Tibial nerve (tissue), 4 donors: ENCODE measurements at places on chromosomes 12 and 14. TPM values are rescaled to one million over a fixed set of nuclear protein-coding genes. Genes with fewer than 3 reads are reported as not detected.

DNA sequence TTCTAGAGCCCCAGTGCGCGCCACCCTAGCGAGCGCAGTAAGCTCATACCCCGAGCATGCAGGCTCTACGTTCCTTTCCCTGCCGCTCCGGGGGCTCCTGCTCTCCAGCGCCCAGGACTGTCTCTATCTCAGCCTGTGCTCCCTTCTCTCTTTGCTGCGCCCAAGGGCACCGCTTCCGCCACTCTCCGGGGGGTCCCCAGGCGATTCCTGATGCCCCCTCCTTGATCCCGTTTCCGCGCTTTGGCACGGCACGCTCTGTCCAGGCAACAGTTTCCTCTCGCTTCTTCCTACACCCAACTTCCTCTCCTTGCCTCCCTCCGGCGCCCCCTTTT is 791 bp downstream of the TMEM233 start:
- no peak overlapping the region for H3K27ac ChIP-seq
- H3K4me1 ChIP-seq, result no peaks in the 10 kb centered on the region
- H3K27me3 ChIP-seq, result peaks cover 21% of the 10 kb centered on the region
- no peak overlapping the region for H3K4me3 ChIP-seq
- DNase-seq, result no peak
- no peaks in the 10 kb centered on the region for H3K36me3 ChIP-seq

GRCh38 chr14:70525691-70526090 is 9.1 kb downstream of the ADAM20 start:
- H3K27ac ChIP-seq, result no peak overlapping the region
- H3K4me3 ChIP-seq, result no peak overlapping the region
- no peaks in the 10 kb centered on the region for H3K27me3 ChIP-seq

DNA sequence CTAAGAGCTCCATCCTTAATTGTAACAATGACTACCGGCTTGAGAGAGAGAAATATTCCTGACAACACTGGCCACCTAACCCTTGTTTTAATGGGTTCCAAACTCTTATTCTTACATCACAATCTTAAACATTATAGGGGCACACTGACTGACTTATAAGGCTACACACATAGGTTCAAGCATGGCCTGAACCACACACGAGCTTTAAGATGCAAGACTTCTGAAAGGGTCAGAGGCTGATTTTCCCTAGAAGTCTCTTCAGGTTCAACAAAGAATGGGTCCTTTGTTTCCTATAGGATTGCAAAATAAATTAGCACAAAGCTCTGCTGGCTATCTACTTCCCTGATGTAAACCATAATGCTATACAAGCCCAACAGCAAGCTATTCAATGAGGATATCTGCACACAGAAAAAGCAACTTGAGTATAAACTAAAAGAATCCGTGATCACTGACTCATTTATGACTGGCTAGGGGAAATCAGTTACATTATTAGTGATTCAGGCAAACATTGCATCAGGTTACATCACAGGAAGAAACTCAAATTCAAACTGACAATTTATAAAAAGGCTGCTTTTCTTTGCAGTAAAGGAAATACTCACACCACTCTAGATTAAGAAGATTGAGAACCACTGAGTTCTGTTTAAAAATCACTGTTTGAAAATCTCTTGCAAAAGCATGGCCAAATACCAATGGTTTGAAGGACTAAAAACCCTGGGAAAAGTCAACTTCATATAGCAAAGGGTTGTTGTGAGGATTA is 8.5 kb downstream of the BTG1 start:
- H3K4me1 ChIP-seq, result peaks cover 51% of the 10 kb centered on the region
- H3K4me3 ChIP-seq, result peak overlapping the region; percentile 97
- peaks cover 6% of the 10 kb centered on the region for H3K36me3 ChIP-seq
- H3K27ac ChIP-seq, result peak overlapping the region; percentile 100

- H3K4me3 ChIP-seq, result no peak overlapping the region
- DNase-seq, result no peak
- no peaks in the 10 kb centered on the region for H3K27me3 ChIP-seq
- no peak overlapping the region for H3K27ac ChIP-seq
- no peaks in the 10 kb centered on the region for H3K36me3 ChIP-seq
- H3K4me1 ChIP-seq, result no peaks in the 10 kb centered on the region
These were observed 395.3 kb downstream of the DPF3 start for GRCh38 chr14:72498646-72499045.

- DNase-seq, result no peak
- peak overlapping the region; percentile 100 for H3K27ac ChIP-seq
- no peak overlapping the region for H3K4me3 ChIP-seq
These were observed 51.8 kb downstream of the PPP2R5C start for GRCh38 chr14:101813171-101813759.

GRCh38 chr14:70052990-70053389 is 135.8 kb downstream of the SLC8A3 start:
- H3K27ac ChIP-seq, result no peak overlapping the region
- H3K27me3 ChIP-seq, result no peaks in the 10 kb centered on the region
- H3K4me1 ChIP-seq, result no peaks in the 10 kb centered on the region
- H3K4me3 ChIP-seq, result no peak overlapping the region
- no peaks in the 10 kb centered on the region for H3K36me3 ChIP-seq

GRCh38 chr14:21268617-21269251 is 508 bp downstream of the HNRNPC start:
- peak overlapping the region; percentile 93 for H3K27ac ChIP-seq
- peak overlapping the region; percentile 68 for H3K4me3 ChIP-seq
- no peaks in the 10 kb centered on the region for H3K27me3 ChIP-seq
- H3K36me3 ChIP-seq, result no peaks in the 10 kb centered on the region
- H3K4me1 ChIP-seq, result peaks cover 55% of the 10 kb centered on the region

GRCh38 chr12:13250416-13250815 is 53.9 kb downstream of the EMP1 start:
- H3K4me1 ChIP-seq, result no peaks in the 10 kb centered on the region
- DNase-seq, result no peak
- no peaks in the 10 kb centered on the region for H3K27me3 ChIP-seq
- no peaks in the 10 kb centered on the region for H3K36me3 ChIP-seq

GRCh38 chr12:79056775-79057174 is 192.2 kb downstream of the SYT1 start:
- H3K4me1 ChIP-seq, result no peaks in the 10 kb centered on the region
- no peak for DNase-seq
- no peaks in the 10 kb centered on the region for H3K36me3 ChIP-seq
- H3K4me3 ChIP-seq, result no peak overlapping the region

- H3K27me3 ChIP-seq, result no peaks in the 10 kb centered on the region
- DNase-seq, result no peak
- H3K4me1 ChIP-seq, result peaks cover 22% of the 10 kb centered on the region
- no peaks in the 10 kb centered on the region for H3K36me3 ChIP-seq
- no peak overlapping the region for H3K4me3 ChIP-seq
These were observed 131.1 kb downstream of the GCH1 start for GRCh38 chr14:54771411-54772027.

- peak overlapping the region; percentile 90 for H3K27ac ChIP-seq
- peak overlapping the region; percentile 79 for H3K4me3 ChIP-seq
- DNase-seq, result no peak
- H3K36me3 ChIP-seq, result peaks cover 42% of the 10 kb centered on the region
- peaks cover 25% of the 10 kb centered on the region for H3K4me1 ChIP-seq
- no peaks in the 10 kb centered on the region for H3K27me3 ChIP-seq
These were observed 1.2 kb downstream of the RPLP0 start for GRCh38 chr12:120199595-120200306.

GRCh38 chr12:54831631-54832030 is 22.7 kb upstream of the MUCL1 start:
- no peak for DNase-seq
- no peak overlapping the region for H3K4me3 ChIP-seq
- H3K27me3 ChIP-seq, result no peaks in the 10 kb centered on the region

DNA sequence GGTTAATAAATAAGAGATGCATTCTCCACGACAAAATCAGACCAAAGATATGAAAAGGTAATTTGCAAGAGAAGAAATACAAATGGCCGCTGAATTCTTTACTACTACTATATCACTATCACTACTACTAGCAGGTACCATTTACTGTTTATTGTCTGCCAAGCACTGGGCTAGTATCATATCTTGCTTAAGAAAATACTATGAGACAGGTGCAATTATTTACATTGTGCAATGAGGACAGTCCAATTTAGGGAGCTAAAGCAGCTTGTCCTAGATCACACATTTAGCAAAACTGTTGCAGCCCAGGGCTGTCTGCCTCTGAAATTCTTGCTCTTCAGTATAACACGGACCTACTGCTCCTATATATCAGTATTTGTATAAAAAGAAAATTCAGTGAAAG is 52.8 kb downstream of the CRADD start:
- no peaks in the 10 kb centered on the region for H3K36me3 ChIP-seq
- H3K27me3 ChIP-seq, result no peaks in the 10 kb centered on the region
- H3K4me3 ChIP-seq, result no peak overlapping the region
- DNase-seq, result no peak
- H3K27ac ChIP-seq, result no peak overlapping the region

DNA sequence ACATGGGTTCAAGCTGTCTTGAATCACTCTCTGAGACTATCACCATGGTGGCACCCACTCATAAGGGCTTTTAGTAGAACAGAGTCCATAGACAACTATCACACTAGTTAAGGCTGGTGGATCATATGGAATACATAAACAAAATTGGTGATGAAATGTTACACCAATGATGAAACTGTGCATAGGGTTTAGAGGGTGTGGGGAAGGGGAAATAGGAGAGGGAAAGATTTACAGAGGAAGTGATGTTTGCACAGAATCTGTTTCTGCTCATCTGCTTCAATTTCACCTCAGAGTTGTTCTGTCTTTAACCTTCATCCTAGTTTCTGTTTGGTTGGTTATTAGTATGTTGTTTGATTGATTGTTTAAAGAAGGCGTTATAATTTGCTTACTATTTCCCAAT is 2.4 kb upstream of the RXYLT1 start:
- H3K27me3 ChIP-seq, result no peaks in the 10 kb centered on the region
- H3K4me3 ChIP-seq, result no peak overlapping the region
- no peaks in the 10 kb centered on the region for H3K36me3 ChIP-seq
- H3K27ac ChIP-seq, result no peak overlapping the region
- H3K4me1 ChIP-seq, result no peaks in the 10 kb centered on the region

DNA sequence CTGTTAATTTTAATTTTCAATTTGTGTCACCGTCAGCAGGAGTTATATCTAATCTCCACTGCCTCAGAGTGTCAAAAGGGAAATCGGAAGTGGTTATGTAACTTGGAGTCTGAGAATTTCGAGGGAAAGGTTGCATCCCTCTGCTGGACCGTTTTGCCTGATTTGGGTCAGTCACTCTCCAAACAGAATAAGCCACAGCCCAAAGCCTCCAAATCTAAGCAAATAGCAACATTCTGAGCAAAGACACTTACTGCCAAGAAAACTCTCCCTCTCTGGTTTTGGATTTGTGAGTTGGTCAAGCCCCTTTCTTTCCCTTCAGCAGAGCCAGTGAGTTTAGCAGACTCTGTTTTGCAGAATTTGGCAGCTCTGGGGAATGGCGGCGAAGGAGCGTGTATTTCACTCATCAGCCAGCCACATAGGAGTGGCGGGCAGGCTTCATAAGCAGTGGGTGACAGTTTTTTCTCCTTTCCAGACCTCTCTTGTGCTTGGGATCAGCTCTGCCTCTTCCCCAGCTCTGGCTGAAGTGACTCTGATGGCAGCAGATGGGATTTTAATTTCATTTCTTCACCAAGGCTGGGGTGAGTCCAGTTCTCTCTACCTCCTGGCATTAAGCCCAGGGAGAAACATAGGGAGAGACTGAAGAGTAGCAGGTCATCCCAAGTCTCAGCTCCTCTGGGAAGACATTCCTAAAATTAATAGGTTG is 218.7 kb upstream of the NOS1 start:
- H3K36me3 ChIP-seq, result no peaks in the 10 kb centered on the region
- peaks cover 6% of the 10 kb centered on the region for H3K4me1 ChIP-seq
- H3K4me3 ChIP-seq, result no peak overlapping the region
- no peaks in the 10 kb centered on the region for H3K27me3 ChIP-seq

DNA sequence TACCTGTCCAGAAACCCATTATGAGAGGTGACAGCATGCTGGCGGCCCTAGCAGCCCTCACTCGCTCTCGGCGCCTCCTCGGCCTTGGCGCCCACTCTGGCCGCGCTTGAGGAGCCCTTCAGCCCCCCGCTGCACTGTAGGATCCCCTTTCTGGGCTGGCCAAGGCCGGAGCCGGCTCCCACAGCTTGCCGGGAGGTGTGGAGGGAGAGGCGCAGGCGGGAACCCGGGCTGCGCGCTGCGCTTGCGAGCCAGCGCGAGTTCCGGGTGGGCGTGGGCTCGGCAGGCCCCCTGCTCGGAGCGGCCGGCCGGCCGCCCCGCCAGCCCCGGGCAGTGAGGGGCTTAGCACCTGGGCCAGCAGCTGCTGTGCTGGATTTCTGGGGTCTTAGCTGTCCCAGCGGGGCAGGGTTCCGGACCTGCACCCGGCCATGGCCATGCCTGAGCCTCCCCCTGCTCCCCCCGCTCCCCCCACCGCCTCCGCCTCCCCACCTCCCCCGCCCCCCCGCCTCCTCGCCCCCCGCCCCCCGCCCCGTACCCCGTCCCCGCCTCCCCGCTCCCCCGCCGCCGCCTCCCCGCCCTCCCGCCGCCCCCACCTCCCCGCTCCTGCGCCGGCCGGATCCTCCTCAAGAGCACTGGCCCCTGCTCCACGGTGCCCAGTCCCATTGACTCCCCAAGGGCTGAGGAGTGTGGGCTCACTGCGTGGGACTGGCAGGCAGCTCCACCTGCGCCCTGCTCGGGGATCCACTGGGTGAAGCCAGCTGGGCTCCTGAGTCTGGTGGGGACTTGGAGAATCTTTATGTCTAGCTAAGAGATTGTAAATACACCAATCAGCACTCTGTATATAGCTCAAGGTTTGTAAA is 163.1 kb downstream of the KLHL28 start:
- H3K4me3 ChIP-seq, result no peak overlapping the region
- H3K4me1 ChIP-seq, result no peaks in the 10 kb centered on the region
- H3K27me3 ChIP-seq, result no peaks in the 10 kb centered on the region
- no peaks in the 10 kb centered on the region for H3K36me3 ChIP-seq
- DNase-seq, result no peak

NACA gene
- total RNA-seq, result 829 TPM

MLF2 gene
- 103 TPM for total RNA-seq

TDRD9 gene
- 0.98 TPM for total RNA-seq

CKAP4 gene
- 35.6 TPM for total RNA-seq

REM2 gene
- 0.44 TPM for total RNA-seq

SAMD15 gene
- not detected for total RNA-seq

SLCO1B1 gene
- not detected for total RNA-seq

ABHD12B gene
- not detected for total RNA-seq

KRT74 gene
- not detected for total RNA-seq

GYS2 gene
- 0.39 TPM for total RNA-seq
